RWPE2 (cell line): ENCODE measurements at places on chromosomes 1 and 21.

DNA sequence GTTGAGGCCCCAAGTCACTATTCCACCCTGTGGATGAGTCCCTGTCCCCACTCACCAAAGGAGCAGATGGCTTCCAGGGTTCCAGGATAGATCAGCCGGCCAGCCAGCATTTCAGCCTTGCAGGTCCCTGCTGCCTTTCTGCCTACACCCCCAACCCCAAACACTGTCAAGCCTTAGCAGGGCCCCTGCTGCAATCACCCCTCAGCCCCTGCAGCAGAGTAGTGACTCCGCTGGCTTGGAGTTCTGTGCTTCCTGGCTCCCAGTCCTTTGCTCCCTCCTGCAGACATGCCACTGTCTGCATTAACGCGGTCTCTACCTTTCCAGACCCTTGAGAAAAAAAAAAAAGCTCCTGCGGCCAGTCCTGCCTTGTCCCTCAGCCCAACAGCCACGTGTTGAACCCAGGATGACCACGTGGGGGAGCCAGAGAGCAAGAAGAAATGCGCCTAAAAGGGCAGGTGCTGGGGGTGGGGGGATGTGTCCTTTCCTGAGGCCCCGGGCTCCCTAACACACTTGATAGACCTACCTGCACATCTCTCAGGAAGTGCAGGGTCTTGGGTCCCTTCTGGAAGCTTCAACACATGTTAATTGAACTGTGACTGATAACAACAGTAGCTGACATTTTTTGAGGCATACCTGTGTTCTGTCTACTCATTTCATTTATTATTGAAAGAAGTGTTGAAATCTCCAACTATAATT lies 37.4 kb downstream of the RASSF5 start:
- no peak for DNase-seq

DNA sequence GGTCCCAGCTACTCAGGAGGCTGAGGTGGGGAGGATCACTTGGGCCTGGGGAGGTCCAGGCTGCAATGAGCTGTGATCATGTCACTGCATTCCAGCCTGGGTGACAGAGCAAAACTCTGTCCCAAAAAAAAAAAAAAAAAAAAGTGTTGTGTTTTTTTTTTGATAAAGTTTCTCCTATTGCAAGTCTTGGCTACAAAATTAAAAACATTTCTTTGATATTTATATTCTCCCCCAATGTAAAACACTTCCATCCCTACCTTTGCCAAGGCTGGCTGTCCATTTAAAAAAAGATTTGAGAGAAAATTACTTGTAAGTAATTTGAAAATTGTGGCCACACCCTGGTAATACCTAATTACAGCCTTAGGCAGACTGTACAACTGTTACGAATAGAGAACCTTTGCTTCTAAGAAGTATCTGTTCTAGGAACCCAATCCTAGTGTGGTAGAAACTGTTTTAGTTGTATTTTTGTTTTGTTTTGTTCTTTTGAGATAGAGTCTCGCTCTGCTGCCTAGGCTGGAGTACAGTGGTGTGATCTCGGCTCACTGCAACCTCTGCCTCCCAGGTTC lies 11.2 kb downstream of the ZNF436 start:
- no peak for DNase-seq

- DNase-seq: peak; percentile 96
These were observed 1.1 kb upstream of the GUCA2A start for GRCh38 chr1:42165511-42166210.

DNA sequence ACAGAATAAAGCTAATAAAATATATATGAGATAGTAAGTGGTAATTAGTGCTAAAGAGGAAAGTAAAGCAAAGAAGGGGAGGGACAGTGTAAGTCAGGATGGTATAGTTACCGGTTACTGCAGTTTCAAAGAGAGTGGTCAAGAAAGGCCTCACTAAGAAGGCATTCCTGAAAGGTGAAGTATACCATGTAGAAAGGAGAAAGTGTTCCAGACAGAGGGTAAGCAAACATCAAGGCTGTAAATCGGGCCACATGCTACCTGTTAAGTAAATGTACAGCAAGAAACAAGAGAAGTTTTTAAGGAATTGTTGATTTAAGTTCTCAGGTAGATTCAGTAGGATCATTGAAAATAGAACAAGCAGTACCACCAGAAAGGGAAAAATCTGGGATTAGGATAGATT lies 9.7 kb downstream of the DESI2 start:
- no peak for DNase-seq

GRCh38 chr1:161970633-161971032 lies 53.0 kb downstream of the OLFML2B start:
- DNase-seq: no peak

DNA sequence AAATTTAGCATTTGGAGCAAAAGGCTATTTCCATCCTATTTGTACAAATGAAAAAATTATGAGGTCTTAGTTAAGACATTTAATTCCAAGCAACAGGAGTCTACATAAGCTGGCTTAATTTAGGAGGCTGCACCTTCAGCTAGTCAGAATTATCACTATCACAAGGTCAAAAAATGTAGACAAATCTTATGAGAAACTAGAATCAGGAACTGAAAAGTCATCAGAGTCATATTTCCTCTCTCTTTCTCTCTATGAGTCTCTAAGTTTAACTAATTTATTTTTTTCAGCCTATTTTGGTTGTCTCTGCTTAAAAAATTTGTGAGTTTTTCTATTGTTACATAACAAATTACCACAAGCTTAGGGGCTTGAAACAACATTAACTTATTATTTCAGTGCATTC lies 807.1 kb upstream of the PRMT6 start:
- no peak for DNase-seq

DNA sequence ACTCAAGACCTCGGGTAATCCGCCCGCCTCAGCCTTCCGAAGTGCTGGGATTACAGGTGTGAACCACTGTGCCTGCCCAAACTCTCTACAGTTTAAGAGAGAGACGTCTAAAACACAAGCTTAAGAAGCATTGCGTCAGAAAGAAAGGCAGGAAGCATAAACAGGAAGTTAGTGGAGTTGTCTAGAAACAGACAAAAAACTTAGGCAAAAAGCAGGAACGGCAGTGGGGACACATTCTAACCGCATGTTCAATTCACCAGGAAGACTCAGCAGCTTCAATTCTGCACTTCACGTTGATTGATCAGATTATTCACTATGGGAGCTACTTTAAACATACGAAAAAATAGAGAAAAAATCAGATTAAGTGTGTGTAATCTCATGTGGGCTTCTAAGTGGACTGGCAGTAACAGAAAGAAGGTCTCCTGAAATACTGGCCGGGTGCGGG lies 7.4 kb downstream of the CFAP74 start:
- DNase-seq: no peak

GRCh38 chr1:11227106-11228077 lies 35.0 kb downstream of the MTOR start:
- no peak for DNase-seq

- no peak for DNase-seq
These were observed 498.1 kb downstream of the LMO4 start for GRCh38 chr1:87826681-87827251.

DNA sequence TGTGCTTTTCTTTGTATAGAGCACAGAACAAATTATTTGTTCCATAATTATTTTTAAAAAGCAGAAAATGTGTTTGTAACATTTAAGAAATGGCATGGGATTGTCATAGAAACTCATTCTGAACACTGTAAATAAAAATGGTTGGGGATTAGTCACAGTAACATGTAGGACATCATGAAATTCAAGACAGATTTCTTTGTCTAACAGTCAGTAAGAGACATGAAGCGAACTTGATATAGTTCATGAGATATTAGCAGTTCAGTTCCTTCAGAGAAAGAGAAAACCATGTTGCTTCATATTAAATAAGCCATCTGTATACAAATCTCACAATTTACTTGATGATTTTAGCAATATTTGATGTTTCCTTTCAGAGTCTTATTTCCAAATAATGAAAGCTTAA lies 19.7 kb downstream of the NFIA start:
- DNase-seq: no peak
